Stimulated activated CD4-positive, alpha-beta T cell treated with anti-CD3 and anti-CD28 coated beads, Interleukin-1b, Interleukin-23, amount 100 ng/mL, for 1 hour (primary cell): ENCODE measurements at places on chromosomes 6 and 20.

DNA sequence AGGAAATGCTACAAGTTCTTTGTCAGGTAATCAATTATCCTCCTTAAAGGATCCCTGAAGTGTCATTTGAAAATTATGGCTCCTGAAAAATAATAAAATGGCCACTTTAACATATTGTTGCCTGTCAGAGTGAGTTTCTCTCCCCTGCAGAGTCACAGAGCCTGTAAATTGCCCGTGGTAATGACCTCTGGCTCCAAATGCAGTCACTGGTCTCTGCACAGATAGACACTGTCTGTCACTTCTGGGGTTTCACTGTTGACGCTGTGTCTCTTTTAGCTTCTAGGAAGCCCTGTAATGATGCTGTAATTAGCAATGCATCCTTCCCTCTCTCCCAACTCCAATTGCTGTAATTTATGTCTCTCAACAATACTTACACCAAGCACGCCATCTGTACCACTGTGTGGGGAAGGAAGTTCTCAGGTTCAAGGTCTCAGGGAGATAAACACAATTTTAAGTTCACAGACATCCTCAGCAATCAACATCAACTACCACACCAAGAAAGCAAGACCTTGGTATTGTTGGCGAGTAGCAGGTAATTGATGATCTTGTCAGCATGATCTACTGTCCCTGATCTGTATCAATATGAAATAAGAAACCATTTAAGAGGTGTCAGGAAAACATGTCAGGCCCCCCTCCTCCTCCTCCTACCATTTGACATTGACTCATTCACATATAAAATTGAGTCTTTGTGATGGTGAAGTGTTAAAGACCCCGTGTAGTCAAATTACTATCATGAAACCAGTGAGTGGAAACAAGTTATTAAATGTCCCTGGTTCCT is 91.2 kb upstream of the SULF2 start:
- DNase-seq: no peak

GRCh38 chr6:146357578-146358430 is 185.8 kb upstream of the RAB32 start:
- DNase-seq: no peak

DNA sequence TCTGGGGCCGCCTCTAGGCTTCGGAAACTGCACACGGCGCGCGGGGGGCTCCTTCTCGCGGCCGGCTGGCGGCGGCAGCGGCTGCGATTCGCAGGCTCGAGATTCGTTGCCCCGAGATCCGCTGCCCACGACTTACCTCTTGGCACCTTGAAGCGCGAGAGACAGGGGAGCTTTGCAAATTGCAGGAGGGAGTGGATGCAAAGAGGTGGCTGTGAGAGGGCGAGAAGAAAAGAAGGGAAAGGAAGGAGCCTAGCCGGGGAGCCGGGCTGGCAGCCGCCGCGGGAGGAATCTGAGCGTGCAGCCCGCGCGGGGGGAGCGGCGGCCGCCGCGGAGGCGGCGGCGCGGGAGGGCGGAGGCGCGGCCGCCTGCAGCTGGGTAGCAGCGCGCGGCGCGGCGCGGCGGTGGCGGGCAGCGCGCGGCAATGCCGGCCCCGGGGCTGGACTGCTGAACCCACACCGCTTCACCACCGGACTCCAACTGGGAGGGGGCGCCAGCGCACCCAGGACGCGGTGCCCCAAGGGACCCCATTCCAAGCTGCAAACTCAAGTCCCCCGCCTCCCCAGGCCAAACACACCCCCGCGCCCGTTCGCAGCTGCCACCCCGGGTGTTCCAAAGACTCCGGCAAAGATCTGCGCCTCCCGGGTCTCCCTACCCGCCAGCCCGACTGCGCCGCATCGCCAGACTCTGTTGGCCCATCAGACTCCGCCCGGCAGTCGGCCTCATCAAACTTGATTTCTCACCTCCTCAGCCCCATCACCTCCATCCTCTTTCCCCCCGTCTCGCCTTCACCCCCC is 44.2 kb upstream of the SUPT3H start:
- DNase-seq: no peak

GRCh38 chr6:154350293-154350692 is 6.3 kb downstream of the IPCEF1 start:
- DNase-seq: no peak

DNA sequence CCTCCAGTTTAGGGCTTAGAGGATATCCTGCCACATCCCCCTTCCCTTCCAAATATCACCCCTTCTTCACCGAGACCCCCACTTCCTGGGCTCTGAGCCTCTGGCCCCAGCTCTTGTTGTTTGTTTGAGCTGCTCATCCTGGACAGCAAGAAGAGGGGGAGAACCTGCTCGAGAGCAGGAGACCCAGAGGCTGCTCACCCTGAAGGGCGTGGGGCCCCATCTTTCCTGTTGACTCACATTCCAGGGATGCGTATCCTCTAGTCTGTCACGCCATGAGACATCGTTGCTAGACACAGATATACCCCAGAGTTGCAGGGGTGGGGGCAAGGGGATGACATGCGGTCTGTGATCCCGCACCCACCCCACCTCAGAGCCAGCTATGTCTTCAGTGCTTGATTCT is 5.7 kb upstream of the TNXB start:
- no peak for DNase-seq

DNA sequence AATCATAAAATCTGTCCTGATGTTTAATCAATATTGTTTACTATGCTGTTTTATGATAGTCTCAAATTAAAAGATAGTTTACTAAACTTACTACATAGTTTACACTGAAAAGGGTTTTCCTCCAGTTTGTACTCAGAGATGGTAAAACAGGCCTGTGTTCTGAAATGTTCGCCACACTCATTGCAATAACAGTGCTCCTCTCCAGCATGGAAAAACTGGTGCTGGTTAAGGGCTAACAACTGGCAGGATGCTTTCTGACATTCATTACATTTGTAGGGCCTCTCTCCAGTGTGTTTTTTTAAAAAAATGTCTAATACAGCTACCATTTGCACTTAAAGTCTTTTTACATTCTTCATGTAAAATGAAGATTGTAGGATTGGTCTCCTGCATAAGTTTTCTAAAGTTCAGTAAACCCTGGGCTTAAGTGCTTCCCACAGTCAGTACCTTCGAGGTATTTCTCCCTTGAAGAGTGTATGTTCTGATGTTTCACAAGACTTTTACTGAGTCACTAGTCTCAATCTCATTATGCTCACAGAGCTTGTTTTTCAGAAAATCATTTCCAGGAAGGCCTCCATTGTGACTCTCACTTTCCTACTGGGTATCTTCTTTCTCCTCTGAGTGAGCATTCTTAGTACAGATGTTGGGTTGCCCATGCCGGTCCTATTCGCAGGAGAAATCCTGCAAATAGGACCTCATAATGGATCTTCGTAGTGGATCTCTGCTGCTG is 8.7 kb upstream of the ZSCAN12 start:
- no peak for DNase-seq

DNA sequence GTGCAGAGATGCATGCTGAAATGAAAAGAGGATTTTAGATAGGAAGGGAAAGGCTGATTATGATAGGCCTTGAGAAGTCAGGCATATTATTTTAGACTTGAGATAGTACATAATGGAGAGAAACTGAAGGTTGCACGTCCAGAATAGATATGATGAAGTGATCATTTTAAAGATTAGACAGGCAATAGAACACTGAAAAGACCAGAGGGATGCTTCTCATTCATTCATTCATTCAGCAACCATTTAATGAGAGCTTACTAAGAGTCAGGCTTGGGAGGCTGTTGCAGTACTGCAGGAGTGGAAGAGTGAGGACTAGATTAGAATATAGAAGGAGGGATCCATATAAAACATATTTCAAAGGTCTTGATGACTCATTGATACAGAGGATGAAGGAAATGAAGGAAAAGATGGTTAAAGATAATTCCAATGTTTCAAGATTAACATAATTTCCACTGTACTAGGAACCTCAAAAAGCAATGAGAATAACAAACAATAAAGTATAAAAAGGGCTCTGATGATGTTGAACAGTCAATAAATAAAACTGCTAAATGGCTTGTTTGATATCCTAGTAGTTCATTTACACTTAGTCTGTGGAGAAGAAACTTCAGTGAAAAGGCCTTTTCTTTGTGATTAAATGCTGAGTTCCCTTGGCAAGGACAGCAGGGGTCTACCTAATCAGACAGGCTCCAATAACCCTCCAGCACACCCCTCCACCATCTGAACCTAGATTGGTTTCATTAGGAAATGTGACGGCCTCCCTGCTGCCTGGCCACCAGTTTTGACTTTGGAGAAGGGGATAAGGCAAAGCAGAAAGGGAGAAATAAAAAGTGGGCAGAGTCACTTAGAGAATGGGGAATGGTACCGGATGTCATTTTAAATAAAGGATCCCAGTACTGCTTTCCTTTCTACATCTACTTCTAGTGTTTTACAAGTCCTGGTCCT is 5.3 kb upstream of the FBXO9 start:
- no peak for DNase-seq

- no peak for DNase-seq
Measured at GRCh38 chr20:25030649-25031207, 27.2 kb downstream of the ACSS1 start.

DNA sequence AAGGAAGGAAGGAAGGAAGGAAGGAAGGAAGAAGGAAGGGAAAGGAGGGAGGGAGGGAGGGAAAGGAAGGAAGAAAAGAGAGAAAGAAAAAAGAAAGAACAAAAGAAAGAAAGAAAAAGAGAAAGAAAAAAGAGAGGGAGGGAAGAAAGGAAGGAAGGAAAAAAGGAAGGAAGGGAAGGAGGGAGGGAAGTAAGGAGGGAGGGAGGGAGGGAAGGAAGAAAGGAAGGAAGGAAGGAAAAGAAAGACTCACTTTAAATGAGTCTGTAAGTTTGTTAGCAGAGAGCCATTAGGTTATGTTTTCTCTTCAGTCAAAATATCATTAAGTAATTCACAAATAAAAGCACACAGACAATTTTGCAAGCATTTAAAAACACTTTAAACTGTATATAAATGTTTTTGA is 44.0 kb upstream of the SASH1 start:
- DNase-seq: no peak

GRCh38 chr6:157860505-157860991 is 37.5 kb downstream of the SNX9 start:
- no peak for DNase-seq

DNA sequence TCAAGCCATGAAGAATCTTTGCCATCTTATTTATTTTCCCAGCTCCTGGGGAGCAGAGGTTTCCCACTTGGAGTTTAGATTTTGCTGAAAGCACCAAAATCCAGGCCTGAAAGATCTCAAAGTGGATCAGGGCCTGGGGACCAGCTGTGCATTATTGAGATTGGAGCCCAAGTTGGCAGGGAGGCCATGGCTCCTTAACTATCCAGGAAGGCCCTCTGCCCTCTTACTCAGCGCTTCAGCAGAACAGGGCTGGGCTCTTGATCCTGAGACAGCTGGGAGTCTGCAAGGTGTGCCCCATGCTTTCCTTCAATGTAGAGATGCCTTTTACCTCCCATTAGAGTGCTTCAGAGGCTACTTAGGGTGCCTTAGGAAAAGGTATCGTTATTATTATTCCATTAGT is 24.6 kb downstream of the FOXO3 start:
- no peak for DNase-seq

GRCh38 chr6:136895901-136896300 is 26.2 kb upstream of the SLC35D3 start:
- DNase-seq: no peak

GRCh38 chr6:14478381-14479225 is 361.0 kb downstream of the CD83 start:
- DNase-seq: no peak

- no peak for DNase-seq
Measured at GRCh38 chr6:18245642-18246041, 18.7 kb downstream of the DEK start.

- DNase-seq: no peak
Measured at GRCh38 chr6:134950482-134950881, 581 bp upstream of the ALDH8A1 start.

DNA sequence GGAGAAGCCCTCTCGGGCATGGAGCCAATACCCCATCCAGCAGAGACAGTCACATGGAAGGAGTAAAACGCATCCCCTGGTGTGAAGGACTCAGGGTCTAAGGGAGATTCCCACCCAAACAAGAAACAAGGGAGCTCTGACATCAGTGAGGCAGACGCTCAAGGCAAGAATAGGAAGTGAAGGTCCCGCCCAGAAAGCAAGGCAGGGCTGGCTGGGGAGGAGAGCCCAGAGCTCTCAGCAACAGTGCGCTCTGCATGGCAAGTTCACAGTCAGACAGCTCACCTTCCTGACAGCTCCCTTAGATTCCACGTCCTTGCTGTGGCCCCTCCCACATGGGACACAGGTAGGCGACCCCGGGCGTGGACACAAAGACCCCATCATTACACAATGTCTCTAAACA is 85.6 kb downstream of the TTLL2 start:
- DNase-seq: no peak

GRCh38 chr6:152598421-152598820 is 38.7 kb downstream of the SYNE1 start:
- DNase-seq: no peak

DNA sequence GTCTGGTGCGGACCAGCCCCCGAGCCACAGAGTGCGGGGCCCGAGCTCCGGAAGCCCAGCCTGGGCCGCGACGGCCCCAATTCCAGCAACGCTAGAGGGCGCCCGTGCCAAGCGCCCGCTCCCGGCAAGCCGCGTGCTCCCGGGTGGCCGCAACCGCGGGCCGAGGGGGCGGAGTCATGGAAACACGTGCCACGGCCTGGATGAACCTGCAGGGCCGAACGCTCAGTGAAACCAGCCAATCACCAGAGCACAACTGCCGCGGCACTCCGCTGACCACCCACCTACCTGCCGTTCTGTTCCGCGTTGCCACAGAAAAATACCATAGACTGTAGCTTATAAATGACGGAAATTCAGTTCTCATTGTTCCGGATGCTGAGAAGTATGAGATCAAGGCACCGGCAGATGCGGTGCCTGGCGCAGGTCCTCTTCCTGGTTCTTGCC is 85.7 kb upstream of the FOXC1 start:
- DNase-seq: peak; percentile 55

- no peak for DNase-seq
Measured at GRCh38 chr20:10362674-10363073, 71.3 kb downstream of the MKKS start.

GRCh38 chr6:149565527-149566409 is at the start of gene GINM1:
Gene GINM1, plus strand, starts transcription at chr6:149566375. Its CDS starts 40 bp downstream, at chr6:149566415.
- DNase-seq: peak; percentile 91

DNA sequence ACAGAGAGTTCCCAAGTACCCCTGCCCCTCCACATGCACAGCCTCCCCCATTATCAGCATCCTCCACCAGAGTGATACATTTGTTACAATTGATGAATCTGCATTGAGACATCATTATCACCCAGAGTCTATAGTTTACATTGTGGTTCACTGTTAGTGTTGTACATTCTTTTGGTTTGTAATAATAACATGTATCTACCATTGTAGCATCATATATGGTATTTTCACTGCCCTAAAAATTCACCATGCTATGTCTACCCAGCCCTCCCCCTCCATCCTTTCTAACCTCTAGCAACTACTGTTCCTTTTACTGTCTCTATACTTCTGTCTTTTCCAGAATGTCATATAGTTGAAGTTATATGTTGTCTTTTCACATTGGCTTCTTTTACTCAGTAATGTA is 273.9 kb upstream of the RNF217 start:
- DNase-seq: no peak

GRCh38 chr20:31901615-31902014 is 31.2 kb downstream of the TTLL9 start:
- DNase-seq: no peak

- no peak for DNase-seq
Measured at GRCh38 chr6:40956936-40957335, 82.1 kb downstream of the UNC5CL start.
